NCI-H1417 treated with DMSO at 0.1 percent for 48 hours (cell line): ENCODE measurements at places on chromosomes 2 and 18.

DNA sequence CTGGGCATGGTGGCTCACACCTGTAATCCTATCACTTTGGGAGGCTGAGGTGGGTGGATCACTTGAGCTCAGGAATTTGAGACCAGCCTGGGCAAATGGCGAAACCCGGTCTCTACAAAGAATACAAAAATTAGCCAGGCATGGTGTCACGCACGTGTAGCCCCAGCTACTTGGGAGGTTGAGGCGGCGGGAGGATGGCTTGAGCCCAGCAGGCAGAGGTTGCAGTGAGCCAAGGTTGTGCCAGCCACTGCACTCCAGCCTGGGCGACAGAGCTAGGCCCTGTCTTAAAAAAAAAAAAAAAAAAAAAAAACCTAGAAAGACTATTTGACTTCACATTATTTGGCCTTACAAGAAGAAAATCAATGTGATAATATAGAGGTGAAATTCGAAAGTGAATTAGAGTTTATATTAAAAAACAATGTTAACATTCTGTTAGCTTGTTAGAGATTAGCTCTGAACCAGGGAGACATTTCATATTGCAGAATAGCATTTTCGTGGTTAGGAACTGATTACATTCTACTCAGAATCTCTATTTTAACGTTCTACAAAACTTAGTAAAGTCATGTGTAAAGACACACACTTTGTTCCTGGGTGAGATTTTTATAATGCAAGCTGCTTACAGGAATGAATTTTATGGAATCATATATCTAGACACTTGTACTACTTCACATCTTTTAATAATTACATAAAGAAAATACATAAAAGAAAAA lies 120.5 kb downstream of the THADA start:
- DNase-seq, result no peak

- no peak for DNase-seq
These were observed 148.9 kb downstream of the DTNB start for GRCh38 chr2:25524507-25524906.

DNA sequence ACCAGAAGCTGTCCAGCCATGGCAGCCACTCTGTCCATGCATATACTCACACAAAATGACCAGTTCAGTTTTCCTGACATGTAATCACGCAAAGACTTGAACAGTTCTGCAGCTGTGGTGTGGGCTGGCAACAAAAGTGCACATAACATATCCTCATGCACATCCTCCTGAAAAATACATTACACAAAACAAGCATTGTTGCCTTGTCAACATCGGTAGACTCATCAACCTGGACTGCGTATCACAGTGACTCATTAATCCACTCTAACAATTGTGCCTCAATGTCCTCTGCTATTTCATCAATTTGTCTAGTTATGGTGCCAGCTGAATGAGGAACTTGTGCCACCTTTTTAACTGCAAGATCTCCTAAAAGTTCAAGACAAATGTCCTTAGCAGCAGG lies 19.5 kb downstream of the RBKS start:
- no peak for DNase-seq

- DNase-seq, result no peak
These were observed 863.6 kb upstream of the SALL3 start for GRCh38 chr18:78115896-78116561.

DNA sequence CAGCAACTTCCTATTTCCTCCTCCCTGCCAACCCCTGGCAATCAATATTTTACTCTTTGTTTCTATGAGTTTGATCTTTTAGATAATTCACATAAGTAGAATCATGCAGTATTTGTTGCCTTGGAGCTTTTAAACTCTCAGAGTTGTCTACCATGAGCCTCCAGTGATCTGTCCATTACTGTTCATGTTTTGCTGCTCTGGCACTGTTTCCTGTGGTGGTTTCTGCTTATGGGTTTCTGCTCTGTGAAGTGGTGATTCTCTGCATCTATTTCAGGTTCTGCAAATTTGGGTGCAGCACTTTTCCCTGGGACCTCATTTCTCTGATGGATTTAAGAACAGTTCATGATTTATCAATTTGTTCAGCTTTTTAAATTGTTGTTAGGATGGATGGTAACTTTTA lies 908.1 kb upstream of the FANCL start:
- no peak for DNase-seq

GRCh38 chr2:170886386-170886785 lies 42.7 kb upstream of the GORASP2 start:
- DNase-seq, result no peak

GRCh38 chr2:40824278-40824677 lies 372.4 kb upstream of the SLC8A1 start:
- DNase-seq, result no peak

DNA sequence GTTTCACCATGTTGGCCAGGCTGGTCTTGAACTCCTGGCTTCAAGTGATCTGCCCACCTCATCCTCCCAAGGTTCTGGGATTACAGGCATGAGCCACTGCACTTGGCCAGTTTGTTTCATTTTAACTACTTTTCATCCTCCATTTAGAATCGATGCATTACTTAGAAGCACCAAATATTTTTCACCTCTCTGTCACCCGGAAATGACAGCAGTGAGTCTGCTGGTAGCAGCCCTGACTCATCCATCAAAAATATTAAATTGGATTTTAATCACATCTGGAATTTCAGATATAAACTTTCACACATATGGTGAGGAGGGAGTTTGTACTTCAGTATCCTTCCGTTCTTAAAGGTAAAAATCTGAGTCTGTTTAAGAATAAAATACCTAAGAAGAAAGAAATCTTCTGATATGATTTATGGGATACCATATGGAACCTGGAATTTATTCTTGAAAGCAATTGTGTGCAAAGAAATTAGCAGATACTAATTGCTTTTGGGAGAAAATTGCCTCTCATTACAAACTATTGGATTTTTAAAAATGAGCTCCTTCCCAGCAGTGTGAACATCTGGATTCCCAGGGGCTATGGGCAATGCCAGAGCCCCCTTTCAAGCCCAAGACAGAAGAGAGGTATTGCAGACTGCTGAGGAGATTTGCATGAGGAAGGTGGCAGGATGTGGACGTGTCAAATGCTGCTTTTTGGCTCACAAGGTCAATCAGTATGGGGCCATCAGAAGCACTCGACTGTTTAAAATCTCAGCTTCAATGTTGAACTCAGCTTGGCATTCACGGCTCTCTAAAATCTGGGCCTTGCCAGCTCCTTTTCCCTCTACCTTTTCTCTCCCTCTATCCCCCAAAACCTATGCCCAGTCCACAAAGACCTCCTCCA lies 279.5 kb upstream of the SIX2 start:
- DNase-seq, result no peak

DNA sequence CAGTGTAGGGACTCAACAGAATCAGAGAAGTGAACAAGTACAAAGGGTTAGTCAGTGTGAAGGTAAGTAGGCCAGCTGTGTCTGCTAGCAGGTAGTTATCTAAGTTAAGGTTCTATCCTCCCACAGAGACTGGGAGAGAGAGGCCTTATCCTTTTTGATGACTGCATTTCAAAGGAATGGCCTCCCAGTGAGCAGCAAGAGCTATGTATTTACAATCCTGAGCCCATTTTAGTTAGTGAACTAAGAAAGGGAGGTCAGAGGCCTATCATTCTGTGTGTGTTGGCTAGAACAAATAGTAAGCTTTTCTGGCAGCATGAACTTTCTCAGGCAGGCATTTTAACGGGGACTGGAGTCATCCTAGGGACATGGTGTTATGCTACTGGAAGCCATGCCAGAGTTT lies 182.9 kb downstream of the VWC2L start:
- no peak for DNase-seq

DNA sequence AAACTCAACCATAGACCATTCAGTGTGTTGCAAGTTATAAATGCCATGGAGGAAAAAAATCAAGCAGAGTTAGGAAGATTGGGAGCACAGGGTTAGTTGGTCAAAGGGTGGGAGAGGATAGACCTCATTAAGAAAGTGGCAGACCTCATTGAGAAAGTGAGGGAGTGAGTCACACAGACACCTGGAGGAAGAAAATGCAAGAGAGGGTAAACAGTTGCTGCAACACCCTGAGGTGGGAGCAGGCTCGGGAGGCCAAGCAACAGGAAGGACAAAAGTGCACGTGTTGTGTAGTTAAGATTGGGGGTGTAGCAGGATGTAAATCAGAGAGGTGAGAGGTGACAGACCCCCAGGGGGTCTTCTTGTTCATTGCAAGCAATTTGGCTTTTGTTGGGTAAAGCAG lies 6.4 kb downstream of the IL1RL1 start:
- no peak for DNase-seq

DNA sequence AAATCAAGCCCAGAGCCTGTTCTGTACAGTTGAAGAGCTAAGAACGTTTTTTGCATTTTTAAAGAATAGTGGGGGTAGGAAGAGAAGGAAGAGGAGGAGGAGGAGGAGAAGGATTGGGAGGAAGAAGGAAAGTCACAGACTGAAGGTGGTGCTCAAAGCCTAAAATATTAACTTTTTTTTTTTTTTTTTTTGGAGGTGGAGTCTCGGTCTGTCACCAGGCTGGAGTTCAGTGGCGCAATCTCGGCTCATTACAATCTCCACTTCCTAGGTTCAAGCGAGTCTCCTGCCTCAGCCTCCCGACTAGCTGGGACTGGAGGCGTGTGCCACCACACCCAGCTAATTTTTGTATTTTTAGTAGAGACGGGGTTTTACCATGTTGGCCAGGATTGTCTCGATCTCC lies 18.3 kb upstream of the KLHL29 start:
- no peak for DNase-seq

DNA sequence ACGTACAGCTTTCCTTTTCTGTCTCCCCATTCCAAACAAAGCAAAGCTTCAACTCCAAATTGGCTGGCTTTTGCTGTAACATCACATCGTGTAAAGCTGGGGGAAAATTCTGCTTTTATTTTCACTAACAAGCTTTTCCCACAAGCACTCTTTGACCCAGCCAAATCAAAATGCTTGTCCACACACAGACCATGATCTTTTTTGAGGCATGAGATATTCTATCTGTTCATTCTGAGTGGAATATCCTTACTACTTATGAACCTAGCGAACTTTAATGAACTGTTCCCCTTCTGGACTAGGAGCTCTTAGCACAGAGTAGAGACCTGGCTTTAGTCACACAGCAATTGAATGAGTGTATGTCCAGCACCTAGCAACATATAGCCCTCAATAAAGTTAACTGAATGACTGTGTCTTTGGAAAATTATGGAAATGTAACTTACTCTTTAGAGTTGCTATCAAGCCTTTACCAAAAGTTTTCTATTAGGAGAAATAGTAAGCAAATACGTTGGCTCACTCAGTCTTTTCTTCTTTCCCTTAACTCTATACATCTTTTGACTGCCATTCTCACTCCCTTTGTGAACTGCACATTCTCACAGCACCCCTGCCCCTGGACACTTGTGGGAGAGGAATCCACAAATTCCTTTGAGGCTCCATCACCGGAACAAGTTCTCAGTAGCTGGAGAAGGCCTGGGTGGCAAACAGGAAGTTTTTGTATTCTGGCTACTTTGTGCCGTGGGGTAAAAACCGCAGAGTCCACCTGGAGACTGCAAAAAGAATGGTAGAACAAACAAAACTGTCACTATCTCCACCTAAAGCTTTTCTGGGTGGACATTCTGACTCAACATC lies 1.3 kb upstream of the UBE2E3 start:
- DNase-seq, result no peak

GRCh38 chr18:75112186-75113096 lies 96.5 kb downstream of the PTGR3 start:
- DNase-seq, result no peak

DNA sequence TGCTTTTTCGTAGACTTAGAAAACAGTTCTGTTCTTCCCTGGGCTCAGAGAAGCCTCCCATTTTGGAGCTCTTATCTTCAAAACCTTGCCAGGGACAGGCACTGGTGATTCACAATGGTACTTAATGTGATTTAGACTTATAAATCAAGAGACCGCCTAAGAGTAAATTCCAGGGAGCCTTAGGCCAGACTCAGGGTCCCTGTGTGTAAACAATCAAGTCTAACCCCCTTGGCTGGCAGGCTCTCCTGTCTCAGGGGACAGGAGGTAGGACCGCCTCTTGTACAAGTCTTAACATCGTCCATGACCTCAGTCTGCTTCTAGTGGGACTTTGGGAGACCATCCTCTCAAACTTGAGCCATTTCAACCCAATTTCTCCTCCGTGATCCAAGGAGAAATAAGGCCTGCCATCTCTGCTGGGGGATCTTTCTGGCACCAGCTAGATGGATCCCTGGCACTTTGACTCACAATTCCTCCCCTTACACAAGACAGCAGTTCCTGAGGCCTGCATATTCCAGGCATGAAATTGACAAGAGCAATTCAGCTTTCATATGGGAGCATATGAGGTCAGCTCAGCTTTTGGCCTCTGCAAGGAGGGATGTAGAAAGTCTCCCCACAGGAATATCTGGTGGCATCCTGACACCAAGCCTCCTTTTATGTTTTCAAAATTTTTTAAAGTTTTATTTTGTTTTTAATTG lies 487.0 kb downstream of the TNS1 start:
- no peak for DNase-seq

DNA sequence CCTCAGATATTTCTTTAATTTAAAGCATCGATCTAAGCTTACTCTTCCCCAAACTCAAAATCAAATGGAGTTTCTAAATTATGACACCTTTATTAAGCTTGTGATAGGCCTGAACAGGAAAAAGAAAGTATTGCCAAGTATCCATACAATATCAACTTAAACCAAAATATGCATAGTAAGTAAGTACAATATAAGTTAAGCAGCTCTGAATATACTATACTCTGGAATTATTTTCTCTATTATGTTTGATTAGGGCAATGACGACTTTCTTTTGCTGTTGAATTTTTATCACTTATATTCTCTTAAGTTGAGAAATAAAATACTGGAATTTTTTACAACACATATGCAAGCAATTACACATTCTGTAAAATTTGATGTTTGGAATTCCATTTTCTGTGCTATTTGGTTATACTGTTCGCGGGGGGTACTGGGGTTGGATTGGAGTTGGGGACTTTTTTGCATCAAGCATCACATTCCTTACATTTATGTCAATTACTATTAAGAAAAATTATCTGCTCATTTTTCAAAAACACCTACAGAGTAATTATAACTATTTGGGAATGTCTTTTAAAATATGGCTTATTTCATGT lies 2.2 kb downstream of the COL5A2 start:
- DNase-seq, result no peak

DNA sequence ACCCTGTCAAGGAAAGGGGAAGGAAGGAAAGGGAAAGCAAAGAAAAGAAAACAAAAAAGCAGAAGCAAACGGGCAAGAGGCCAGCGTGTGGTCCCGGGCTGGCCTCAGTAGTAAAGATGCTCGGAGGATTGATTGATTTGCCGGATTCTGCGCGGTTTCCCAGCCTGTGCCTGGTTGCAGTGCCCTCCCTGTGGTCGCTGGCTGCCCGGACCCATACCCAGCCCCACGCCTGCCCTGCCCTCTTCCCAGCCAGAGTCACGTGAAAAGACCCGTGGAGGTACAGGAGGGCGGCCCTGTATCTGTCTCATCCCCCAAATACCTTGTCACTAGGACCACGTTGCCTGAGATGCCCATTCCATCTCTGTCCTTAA lies 55.1 kb upstream of the IMP4 start:
- DNase-seq, result no peak

- DNase-seq, result no peak
These were observed 27.6 kb downstream of the STK17B start for GRCh38 chr2:196143730-196144131.

- DNase-seq, result no peak
These were observed 58.7 kb upstream of the LRP1B start for GRCh38 chr2:142189501-142189900.

- no peak for DNase-seq
These were observed 7.3 kb downstream of the SFXN5 start for GRCh38 chr2:73063909-73064875.

GRCh38 chr18:58572181-58572580 lies 56.7 kb downstream of the ALPK2 start:
- no peak for DNase-seq
